Lower leg skin (tissue), 4 donors: ENCODE measurements at places on chromosomes 13 and 19.

GRCh38 chr13:53112522-53112921 lies 83.9 kb downstream of the OLFM4 start:
- DNase-seq: no peak

DNA sequence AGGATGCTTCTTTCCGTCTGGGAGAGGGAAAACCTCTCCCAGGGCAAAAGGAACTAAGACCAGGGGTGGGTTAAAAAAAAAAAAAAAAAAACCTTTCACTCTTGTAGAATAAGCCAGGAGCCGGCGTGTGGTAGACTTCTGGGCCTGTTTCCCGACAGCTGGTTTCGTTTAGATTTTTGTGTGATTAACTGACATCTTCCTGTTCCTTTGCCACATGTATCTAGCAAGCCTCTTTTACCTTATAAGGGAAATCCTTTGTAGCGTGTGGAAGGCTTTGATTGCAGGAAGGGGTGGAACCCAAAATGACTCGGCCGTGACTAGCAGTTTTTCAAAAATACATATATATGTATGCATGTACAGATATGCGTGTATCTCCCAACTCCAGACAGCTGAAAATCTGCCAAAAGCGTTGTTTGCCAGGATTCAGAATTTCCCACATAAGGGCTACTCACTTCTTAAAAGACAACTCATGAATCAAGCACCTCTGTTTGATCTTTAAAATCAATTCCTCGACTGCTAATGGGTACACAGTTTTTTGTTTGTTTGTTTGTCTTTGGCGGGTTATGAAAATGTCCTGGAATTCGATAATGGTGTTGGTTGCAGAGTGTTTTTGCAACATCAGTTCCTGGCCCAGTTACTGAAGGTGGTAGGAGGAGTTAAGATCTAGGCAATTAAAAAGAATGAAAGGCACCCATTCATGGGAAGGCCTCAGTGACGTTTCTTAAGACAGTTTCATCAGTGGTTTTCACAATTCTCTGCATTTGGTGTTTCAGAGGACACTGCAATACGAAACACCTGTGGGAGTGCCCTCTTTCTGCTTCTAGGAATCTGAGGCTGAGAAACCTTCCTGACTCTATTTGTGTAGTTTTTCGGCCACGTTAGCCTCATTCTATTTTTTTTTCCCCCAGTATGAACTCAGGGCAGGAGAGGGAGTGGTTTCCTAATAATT lies 2.7 kb downstream of the TPM4 start:
- DNase-seq: no peak

- peak; percentile 92 for DNase-seq
Observed at GRCh38 chr19:12793290-12794195, 2.3 kb downstream of the JUNB start.

DNA sequence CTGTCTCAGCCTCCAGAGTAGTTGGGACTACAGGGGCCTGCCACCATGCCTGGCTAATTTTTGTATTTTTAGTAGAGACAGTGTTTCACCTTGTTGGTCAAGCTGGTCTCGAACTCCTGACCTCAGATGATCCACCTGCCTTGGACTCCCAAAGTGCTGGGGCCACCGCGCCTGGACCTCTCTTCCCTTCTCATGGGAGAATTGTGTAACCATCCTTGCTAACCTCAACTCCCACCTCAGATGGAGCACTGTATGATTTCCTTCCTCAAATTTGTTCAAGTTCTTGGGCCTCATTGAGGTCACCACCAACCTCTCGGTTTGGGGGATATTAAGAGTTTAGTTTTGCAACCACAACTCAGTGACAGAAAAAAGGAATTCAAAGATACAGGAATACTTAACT lies 10.7 kb downstream of the LILRA5 start:
- DNase-seq: peak; percentile 63

GRCh38 chr19:48206397-48207093 lies 36.1 kb downstream of the ZSWIM9 start:
- no peak for DNase-seq

DNA sequence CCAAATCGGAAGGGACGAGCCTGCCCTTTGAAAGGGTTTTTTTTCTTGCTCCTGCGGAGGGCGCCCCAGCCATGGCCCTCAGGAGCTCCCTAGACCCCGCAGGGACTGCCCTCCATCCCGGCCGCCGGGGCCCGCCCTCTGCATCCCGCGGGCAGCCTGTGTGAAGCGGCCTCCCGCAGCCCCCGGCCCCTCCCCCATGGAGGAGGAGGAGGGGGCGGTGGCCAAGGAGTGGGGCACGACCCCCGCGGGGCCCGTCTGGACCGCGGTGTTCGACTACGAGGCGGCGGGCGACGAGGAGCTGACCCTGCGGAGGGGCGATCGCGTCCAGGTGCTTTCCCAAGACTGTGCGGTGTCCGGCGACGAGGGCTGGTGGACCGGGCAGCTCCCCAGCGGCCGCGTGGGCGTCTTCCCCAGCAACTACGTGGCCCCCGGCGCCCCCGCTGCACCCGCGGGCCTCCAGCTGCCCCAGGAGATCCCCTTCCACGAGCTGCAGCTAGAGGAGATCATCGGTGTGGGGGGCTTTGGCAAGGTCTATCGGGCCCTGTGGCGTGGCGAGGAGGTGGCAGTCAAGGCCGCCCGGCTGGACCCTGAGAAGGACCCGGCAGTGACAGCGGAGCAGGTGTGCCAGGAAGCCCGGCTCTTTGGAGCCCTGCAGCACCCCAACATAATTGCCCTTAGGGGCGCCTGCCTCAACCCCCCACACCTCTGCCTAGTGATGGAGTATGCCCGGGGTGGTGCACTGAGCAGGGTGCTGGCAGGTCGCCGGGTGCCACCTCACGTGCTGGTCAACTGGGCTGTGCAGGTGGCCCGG lies 815 bp downstream of the MAP3K10 start:
- DNase-seq: no peak

GRCh38 chr13:80451641-80452040 lies 110.7 kb upstream of the SPRY2 start:
- no peak for DNase-seq

DNA sequence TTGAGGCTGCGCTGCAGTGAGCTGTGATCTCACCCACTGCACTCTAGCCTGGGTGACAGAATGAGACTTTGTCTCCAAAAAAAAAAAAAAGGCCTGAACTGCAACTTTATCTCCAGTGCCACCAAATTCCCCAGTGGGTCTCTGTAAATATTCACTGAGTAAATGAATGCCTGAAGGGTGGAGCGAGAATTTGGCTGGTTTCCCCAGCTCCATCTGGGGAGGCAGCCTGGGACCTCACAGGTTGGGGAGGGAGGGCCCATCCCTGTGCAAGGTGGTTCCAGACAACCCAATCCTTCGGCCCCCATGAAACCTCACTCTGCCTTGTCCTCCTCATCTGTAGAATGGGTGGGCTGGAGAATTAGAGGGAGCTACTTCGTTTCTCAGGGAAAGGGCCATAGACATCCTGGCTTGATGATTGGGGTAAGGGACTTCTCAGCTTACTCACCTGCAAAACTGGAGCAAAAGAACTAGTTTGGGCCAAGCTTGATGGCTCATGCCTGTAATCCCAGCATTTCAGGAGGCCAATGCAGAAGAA lies 4.2 kb upstream of the PKN1 start:
- no peak for DNase-seq

DNA sequence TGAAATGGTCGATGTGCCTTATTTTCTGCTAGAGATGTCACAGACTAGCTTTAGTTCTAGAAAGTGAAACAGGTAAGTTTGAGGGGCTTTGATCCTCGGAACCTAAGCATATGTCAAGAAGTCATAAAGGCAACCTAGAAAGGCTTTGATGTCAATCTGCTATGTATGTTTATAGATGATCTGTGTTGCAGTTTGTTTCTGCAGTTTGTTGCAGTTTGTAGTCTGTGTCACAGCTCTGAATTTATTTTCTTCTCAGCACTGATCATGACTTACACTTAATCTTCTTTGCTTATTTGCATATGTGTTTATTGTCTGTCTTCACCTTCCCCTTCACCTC lies 5.9 kb downstream of the LSM14A start:
- DNase-seq: no peak

DNA sequence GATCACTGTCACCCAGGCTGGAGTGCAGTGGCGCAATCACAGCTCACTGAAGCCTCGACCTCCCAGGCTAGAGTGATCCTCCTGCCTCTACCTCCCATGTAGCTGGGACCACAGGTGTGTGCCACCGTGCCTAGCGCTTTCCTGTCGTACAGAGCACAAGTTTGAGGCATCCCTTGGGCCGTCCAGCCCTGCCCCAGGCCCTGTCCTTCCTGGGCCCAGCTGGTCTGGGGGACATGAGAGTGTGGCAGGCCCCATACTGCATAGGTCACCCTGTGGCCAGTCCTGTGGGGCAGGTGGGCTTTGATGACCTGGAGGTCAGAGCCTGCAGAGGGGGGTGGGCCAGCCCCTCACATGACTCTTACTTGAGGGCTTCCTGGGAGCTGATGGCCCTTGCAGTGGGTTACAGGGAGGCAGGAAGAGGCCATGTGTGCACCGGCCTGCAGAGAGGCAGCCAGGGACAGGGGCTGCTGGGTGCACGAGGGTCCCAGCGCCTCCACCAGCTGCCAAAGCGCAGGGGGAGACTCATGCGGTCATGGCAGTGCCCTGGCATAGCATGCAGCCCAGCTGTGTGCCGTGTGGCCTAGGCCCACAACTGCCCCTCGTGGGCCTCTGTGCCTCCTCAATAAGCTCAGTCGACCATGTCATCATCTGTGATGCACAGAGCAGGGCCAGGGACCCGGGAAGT lies 61.4 kb downstream of the KDM4B start:
- DNase-seq: no peak

DNA sequence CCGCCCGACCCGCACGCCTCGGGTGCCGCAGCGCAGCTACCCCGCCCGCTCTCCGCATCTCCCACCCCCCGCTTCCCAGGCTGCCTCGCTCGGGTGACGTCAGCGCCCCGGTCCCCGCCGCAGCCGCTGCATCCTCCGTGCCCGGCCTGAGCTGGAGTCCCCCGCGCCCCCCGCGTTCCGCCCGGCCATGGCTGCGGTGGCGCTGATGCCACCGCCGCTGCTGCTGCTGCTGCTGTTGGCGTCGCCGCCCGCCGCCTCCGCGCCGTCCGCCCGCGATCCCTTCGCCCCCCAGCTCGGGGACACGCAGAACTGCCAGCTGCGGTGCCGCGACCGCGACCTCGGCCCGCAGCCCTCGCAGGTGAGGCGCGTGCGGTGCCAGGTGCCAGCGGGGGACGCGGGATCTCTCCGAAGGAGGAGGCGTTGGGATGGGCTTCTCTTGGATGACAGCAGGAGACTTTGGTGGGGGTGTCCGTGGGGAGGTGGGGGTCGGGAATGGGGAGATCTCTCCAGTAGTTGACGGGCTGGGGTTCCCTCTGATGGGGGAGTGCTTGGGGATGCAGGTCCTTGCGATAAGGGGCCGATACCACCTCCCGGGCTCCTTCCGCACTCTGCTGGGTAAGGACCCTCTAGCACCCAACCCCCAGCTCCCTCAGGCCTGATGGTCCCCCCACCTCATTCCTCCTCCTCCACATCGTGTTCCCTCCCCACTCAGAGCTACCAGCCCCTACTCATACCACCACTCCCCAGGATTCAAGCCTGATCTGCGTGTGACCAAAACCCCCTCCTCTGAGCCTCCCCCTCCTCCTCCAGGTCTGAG lies at the start of gene TMEM59L:
TSS of gene TMEM59L (plus strand) at position 99 of the 817 bp plus-strand sequence. CDS start at position 188, 89 bp downstream.
- no peak for DNase-seq
